NCI-H510A treated with DMSO at 0.1 percent for 48 hours (cell line): ENCODE measurements at places on chromosomes 12 and 14.

- peak; percentile 96 for DNase-seq
Measured at GRCh38 chr12:119412811-119413794, 78.6 kb downstream of the CCDC60 start.

- no peak for DNase-seq
Measured at GRCh38 chr12:92769124-92769901, 66.5 kb downstream of the PLEKHG7 start.

DNA sequence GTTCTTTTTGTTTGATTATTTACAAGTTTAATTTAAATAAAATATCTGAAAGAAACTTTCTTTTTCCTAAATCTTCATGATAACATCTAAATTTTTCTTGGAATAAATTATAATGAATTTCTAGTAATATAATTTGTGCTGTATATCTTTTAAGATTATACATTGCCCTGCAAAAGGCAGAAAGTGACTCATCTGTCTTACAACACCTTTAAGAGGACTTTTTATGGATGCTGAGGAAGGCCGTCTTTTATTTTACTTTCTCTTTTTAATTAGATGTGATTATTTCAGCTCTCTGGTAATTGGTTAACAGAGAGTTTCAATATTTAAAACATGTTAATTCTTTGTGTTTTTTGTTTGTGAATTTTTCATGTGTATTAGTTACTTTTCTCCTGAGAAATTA is 598.4 kb downstream of the RPL10L start:
- DNase-seq = no peak

DNA sequence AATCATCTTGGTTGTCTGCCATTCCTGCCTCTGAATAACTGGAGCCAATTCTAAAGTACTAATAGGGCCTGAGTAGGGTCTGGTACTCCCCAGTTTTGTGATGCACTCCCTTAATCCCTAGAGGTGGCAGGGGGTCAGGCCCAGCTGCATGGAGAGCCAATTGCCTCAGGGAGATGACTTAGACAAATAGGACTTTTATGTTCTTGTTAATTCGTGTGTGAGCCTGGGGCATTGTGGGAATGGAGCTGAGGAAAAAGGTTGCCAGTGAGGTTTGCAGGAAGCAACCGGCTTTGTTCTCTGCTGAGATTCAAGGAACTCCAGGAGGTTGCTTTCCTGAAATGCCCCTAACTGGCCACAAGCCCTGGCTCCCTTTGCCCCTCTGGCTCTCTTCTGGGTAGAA is 6.8 kb upstream of the DCD start:
- no peak for DNase-seq

GRCh38 chr14:29672831-29673230 is 254.8 kb downstream of the PRKD1 start:
- DNase-seq = no peak

- no peak for DNase-seq
Measured at GRCh38 chr14:78316786-78317185, 146.6 kb downstream of the NRXN3 start.

DNA sequence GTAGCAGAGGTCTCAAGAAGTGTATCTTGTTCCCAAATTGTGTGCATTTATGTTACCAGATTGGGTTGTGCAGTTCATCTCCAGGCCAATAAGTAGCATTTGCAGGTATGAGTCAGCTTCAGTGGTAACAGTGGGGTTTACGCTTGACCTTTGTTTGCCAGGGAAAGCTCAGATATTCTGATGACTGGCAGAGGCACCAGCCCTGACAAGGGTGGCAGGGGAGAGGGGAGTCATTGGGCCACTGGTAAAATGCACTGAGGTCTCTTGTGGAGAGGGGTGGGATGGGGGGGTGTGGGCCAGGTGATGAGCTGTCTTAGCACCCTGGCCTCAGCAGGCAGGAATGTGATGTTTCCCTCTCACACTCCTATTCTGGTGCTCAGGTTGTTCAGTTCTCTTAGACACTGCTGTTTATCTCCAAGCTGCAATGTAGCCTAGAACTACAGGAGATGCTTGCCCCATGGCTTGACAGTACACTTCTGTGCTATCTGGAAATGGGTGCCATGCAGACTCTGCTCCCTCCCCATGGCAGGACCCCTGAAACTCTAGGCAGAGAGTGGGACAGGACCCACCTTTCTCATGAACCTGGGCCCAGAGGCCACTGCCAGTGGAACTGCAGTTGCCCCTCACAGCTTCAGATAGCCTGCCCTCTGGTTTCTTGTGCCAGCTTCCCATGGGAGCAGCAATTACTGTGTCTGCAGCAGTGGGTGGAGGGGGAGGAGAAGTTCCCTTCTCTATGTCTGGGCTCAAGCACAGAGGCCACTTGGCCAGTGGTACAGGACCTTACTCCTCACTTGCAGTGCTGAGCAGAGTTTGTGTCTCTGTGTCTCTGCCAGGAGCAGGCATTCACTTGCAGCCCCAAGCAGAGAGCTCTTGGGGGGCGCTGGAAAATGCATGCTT is 31.9 kb downstream of the USP15 start:
- no peak for DNase-seq

DNA sequence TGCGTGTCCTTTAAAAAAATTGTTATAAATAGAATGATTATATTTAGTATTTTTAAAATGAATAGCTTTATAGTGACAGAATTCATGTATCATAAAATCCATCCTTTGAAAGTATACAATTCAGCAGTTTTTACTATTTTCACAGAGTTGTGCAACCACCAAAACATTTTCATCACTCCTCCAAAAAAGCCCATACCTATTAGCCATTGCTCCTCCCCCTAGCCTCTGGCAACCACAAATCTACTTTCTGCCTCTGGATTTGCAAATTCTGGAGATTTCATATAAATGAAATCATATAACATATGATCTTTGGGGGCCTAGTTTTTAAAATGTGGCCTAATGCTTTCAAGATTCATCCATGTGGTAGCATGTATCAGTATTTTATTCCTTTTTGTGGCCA is 117.9 kb upstream of the MED13L start:
- no peak for DNase-seq

GRCh38 chr12:92582475-92582874 is 120.3 kb upstream of the PLEKHG7 start:
- peak; percentile 18 for DNase-seq

DNA sequence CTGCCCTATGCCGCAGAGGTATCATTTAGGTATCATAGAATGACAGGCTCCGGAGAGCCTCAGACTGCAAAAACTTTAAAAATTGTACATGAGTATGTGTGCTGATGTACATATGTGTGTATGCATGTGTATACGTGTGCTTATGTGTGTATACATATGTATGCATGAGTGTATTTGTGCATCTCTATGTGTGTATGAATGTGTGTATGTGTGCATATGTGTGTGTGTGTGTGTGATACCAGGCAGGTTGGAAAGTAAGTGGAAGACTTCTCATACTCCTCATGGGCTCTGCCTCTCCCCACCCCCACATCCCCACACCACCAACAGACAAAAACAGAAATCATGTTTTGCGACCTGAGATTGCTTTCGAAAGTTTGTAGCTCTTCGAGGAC is 621 bp upstream of the TMEM117 start:
- DNase-seq = no peak

DNA sequence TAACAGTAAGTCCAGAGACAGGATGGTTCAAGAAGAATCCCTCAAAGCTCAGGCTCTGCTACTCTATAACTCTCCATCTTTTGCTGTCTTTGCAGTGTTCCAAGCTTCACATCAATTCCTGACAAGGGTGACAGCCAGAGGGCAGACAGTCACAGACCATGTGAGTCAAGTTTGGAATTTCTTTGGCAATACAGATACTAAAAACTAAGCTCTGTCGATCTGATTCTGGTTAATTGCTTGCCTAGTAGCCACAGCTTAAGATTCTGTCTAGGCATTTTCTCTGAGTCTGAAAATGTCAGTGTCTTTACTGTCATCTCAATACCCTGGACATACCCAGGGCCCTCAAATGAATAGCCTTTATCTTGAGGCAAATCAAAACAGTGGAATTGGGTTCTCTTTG is 153.7 kb downstream of the CEP128 start:
- no peak for DNase-seq

- no peak for DNase-seq
Measured at GRCh38 chr14:22375321-22375930, 213.6 kb downstream of the DAD1 start.

- DNase-seq = peak; percentile 24
Measured at GRCh38 chr12:106211973-106212372, 35.8 kb downstream of the CKAP4 start.

DNA sequence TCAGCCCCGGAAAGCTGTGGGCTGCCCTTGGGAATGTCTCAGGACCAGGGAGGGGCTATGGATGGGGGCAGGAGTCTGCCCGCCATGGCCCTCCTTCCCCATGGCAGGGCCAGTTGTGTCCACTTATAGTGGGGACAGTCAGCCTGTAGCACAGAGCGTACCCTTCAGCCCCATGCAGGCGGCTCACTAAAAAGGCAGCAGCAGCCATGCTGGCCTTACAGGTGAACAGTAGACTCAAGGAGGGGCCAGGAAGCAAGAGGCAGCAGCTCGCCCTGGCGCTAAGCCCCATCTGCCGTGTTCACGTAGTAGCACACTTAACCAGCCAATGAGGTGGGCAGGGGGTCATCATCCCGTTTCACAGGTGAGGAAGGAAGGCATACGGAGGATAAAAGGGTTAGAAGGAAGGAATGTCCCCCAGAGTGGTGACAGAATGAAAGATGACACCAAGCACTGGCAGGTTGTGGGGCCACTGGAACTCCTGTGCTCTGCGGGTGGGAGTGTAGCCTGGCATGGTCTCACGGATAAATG is 52.7 kb downstream of the FAM222A start:
- DNase-seq = no peak

DNA sequence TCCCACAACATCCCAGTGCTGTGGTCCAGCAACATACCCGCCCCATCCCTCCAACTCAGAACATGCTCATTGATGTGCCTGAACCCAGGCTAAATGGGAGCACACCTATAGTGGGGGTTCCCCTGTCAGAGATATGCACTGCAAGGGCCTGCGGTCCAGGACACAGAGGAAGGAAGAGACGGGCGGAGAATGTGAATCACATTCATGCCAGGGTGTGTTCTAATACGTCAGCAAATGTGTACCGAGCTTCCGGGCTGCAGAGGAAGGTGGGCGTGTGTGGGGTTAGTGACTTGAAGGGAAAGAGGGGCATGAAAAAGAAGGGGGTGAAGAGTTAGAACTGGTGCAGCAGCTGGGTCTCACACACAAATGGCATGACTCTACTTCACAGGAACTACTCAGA is 83.7 kb downstream of the DPF3 start:
- DNase-seq = no peak

DNA sequence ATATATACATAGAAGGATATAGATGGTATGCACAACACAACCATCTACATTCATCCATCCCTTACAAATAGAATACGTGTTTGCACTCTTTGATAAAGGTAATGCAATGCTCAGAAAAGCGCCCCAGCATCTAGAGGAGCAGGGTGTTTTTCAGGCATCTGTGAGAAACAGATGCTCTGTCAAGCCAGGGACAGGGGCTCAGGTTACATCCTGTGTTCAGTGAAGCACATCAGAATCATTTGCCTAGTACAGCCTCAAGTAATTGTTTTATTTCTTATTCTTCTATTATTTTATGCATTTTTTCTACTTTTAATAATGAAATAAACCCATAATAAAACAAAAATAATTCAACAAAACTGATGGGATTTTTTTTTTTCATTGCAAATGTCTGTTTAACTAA is 50.5 kb upstream of the HIF1A start:
- DNase-seq = no peak

- DNase-seq = no peak
Measured at GRCh38 chr14:77926942-77927341, 127.0 kb downstream of the ADCK1 start.

DNA sequence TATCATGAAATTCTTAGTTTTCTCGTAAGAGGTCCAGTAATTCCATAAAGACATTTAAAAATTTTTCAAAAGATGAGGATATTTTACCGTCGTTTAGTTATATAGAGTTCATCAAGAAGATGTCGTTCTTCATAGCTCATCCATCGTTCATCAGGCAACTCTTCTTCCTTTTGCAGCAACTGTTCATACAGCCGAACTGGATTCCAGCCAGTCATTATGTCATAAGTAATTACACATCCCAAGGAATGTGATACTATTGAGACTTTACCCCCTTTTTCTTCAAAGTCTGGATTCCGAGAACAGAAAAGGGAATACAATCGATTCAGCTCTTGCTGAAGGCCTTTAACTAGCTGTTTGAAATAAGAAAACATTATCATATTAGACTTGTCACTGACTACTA is 90.3 kb downstream of the DDHD1 start:
- DNase-seq = no peak
